Lung microvascular endothelial cell (primary cell): ENCODE measurements at places on chromosomes 16 and 17.

DNA sequence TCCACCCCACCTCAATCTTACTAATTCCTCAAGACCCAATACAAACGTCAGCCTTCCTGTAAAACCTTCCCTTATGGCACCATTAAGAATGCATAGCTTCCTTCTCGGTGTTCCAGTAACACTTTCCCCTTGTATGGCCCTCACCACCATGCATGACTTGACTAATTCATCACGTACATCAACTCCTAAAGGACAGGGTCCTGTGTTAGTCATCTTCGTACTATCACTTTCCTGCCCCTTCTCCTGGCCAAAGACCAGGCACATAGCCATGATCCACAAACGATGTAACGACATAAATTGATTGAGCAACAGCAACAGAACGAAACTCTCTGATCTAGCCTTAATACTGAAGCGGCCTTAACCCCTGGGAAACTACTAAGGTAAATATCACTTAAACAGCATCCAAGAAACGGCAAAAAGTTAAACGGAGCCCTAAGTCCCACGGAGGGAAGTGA lies 612 bp downstream of the PSMD12 start:
- peak; percentile 84 for DNase-seq

DNA sequence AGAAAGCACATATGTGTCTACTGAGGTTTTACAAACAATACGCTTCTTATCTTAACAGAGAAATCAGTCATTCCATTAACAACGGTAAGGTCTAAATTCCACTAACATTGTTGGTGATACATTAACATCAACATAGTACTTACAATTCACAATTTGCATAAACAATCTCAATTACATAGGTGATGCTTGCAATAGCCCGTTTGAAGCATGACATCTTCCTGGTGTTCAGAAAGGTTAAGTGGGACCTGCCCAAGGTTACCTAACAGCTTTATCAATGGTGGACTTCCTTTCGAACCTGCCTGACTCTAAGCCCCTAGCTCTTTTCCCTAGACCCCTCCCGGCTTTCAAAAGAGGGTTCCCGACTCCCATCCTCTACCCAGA lies 699 bp downstream of the FAM222B start:
- peak; percentile 39 for DNase-seq

DNA sequence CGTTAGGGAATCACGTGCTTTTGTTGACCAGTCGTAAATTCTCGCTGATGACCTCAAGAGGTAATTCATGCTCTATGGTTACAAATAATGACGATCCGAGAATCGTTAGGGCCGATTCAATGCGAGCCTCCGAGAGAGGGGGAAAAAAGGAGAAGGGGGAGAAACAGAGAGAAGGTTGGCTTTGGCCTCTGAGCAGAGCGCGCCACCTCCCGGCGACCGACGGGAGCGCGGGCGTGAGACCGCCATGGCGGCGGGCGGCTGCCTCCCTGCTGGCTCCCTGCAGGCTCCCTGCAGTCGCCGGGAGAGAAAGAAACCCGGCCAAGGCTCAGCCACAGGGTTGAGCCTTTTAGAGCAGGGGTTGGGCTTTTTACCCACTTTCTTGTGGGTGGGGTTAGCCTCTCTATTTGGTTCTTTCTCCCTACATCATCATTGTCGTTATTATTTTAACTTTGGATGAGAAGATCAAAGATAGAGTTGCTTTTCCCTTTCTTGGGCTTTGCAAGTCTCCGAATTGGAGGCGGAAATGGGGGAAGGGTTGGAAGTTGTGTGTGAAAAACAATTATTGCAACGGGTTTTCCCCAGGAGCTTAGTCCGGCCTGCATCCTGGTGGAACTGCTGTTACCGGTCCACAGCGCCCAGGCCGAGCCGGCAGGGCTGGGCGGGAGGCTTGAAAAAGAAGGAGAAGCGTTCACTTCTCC lies 410 bp upstream of the HOXB5 start:
- DNase-seq: peak; percentile 79

DNA sequence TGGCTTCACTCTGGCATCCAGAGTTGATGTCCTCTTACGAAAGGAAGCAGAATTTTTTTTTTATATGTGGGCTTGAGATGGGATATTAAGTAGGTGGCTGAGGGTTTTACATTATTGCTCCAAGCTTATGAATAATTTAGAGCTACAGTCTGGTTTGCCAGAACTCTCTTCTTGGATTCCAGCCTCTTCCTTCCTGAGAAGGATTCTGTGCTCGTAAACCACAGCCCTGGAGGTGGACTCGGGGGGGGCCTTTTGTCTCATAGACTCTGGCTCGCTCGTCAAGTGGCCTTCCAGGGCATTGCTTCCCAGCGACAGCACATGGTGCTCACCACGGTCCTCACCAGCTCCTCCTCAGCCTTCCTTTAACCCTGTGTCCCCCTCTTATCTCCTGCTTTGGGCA lies 43.2 kb downstream of the TMEM11 start:
- peak; percentile 29 for DNase-seq

DNA sequence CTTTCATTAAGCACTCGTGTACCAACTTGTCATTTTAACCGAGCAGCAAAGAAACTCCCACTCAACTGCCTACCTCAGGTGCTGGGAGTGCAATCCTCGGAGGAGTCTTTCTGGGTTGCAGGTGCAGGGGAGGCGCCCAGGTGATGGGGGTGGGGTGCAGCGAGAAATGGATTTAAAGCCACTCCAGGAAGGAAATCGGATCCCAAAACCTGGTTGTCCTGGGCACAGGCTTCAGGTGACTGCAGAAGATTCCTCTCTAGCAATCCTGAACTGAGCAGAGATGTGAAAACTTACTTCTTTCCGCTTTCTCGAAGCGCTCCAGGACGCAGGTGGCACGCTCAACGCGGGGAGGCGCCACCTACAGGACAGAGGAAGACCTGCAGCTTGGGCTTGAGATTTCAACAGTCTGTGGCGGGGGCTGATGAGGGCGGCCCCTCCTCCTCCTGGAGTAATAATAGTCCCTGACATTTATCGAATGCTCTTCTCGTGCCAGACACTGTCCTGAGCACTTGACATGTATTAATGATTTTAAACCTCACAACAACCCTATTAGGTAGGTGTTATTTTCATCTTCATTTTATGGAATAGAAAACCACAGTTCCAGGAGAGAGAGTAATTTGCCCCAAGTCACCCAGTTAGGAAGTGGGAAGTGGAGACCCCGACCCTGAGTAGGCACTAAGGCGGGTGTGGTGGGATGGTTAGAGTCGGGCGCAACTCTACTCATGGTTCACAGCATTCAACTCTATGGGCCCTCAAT lies 27.2 kb upstream of the SKAP1 start:
- DNase-seq: peak; percentile 70

- DNase-seq: peak; percentile 30
Observed at GRCh38 chr17:56908001-56908542, 5.8 kb downstream of the TRIM25 start.

DNA sequence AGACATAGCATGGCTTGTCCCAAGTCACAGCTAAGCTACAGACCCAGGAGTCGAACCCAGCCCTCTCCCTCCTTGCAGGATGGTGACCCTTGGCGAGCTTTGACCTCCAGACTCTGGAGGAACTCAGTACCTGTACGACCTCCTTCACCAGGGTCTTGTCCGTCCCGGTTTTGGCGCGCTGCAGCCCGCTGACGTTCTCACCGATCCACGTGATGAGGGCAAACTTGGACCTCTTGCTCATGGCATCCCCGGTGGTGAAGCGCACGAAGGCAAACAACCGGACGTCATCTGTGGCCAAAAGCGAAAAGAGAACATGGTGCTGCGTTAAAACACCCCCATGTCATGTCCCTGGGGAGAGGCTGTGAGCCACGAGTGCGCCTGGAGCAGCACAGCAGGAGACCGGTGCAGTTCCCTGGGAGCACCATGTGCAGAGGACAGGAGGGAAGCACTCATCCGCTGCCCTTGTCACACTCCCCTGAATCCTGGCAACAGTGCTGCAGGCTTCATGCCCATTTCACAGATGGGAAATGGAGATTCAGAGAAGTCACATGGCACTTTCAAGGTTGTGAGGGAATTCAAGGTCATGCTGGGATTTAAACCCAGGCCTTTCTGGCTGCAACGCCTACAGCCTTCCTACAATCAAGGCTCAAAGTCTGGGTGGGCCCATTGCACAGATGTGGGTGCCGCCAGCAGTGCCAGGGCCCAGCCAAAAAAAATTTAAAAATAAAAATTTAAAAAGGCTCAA lies 27.7 kb downstream of the COTL1 start:
- DNase-seq: no peak

DNA sequence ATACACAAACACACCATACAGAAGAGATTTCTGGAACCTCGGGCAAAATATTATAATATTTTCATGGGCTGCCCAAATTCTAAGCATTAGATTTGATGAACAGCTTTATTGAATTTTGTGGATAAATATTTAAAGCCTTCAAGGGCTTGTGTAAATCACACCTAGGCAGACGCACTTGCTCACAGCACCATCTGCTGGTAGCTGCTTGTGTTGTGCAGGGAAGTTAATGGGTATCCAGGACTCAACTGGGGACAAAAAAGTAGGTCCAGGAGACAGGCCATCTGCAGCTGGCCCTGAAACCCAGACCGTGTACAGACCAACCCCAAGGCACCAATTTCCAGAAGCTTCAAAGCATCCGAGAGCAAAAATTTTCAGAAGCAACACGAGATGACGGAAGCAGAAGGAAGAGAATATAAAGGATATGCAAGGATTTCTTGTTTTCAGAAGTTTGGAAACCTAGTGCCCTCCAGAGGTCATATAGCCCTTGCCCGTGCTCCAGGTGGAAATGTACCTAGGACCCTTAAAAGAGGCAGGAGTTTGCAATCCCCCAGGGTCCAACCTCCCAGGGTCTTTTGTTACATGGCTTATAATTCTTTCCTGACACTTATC lies 140.0 kb downstream of the CHD9NB start:
- DNase-seq: peak; percentile 61
